ENCODE measurements at places on chromosomes 7 and 10.
A peak's percentile ranks its signal among the peaks of the same experiment; 100 is the strongest.

DNA sequence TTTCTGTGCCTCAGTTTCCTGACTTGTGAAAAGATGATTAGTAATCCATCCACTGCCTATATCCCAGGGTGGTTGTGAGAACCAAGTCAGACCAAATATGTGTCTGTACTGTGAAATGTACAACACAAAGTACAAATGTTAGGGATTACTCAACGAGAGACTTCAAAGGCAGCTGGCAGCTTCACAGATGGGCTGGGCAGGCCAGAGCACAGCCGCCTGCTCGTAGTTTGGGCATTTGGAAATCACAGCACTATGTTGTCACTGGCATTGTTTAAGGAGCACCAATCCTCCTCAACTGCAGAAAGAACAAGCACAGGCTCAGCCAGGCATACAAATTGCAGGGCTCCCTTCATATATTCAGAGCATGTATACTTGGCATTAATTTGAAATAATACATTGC lies 64.5 kb upstream of the C10orf90 start:
- no peak for DNase-seq

- no peak for DNase-seq
Observed at GRCh38 chr10:42767906-42768305, 14.7 kb upstream of the BMS1 start.

DNA sequence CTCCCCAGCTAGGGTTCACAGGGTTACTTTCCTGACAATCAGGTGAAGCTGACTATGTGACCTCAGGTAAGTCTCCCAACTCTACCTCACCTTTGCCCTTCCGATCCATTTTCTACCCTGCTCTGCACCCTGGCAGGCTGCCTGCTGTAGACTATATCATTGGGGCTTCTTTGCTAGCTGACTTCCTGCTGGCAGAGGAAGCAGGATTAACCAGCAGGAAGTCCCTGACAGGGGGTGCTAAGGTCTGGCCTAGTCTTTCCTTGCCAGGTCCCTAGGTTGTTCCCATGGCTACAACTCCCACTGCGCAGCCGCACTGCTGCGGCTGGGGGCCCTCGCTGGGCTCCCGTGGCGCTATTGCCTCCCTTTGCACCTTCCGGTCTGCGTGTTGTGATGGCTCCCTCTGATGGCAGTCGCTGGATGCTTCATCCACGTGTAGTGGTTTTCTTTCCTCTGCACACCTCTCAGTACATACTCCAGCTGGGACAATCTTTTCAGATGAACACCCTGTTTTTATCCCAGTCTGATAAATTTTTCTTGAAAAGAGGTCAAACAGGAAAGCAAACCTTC lies 365.9 kb downstream of the REEP3 start:
- no peak for DNase-seq

GRCh38 chr7:10657201-10657600 lies 316.5 kb upstream of the PHF14 start:
- DNase-seq, result no peak

DNA sequence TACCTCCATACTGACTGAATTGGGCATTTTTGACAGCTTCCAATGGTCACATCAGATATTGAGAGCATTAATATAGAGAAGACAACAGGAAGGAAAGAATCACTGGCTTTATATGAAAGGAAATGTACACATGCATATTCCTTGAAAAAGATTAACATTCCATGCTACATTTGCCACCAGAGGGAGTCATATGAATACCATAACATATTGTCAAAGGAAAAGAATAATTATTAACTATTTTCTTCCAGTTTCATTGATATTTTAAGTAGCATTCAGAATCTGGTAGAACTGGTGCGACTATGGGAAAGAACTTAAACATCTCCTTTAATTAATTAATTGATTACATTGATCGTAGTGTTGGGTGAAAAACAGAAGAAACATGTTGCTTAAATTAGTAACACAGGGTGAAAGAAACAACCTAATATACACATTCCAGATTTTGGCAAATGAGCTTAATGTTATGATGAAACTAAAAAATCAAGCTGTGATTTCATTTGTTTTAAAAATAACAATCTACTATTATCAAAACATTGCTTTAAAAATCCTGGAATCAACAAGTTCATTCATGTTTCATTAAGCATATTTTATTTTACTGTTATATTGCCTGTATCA lies 71.5 kb downstream of the GPR85 start:
- DNase-seq, result peak; percentile 73

DNA sequence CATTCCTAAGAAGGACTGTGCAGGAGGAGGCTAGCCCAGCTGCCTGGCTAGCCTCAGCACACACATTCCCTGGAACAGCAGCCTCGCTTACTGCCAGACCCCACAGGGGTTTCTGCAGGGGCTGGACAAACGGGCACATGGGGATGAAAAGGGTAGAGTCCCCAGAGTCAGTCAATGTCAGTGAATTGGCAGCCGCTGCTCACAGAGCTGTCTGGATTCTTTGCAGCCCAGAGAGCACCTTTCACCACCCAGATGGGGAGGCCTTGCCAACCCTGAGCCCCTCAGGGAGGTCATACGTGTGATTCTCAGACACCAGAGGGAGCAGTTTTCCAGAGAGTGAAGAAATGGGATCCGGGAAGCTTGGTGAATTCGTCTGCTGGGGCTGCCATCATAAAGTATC lies 143.3 kb downstream of the KCNMA1 start:
- no peak for DNase-seq

DNA sequence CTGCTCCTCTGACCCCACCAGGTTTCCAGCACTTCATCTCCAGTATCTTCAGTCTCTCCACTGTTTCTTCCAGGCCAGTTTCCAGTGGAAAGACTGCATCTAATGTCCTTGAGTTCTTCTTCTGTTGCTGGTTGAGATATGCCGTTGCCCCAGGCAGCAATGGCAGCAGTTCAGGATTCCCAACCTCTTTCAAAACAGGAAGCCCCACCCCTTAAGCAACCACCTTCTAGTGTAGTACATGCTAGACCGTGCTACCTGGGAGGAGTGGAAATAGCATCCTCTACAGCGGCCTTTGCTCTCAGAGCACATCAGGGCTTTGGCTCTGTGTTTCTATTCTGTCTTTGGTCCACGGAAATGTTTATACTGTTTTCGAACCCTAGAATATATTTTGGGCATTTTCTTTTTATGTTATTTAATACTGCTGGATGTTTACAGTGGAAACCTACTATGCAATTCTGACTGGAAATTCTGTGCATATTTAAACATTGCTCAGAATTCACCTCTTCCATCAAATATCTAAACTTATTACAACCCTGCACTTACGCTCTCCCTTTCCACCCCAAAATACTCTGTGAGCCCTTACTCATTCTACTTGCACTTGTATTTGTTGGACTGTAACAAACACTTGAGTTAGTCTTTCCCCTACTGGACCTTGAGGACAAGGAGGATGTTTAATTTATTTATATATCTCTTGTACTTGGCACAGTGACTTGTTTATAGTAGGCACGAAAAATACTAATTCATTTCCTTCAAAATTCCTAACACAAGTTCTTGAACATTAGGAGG lies 8.5 kb upstream of the BPGM start:
- DNase-seq, result no peak

DNA sequence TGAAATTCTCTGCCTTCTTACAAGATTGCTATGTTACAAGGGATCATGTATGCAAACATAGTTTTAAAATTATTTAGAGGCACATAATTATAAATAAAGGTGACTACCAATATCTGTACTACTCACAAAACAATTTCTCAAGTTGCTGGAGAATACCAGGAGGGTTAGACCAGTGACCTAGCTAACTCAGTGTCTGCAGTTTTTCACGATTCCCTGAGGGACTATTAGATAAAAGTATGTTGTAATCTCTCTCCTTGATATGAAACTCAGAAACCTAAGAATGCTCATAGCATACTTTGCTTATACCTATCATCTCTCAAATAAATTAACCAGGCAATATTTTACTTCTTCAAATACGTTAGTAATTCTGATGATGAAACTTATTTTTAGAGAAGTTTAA lies 534.0 kb upstream of the ANKRD30A start:
- DNase-seq, result no peak

GRCh38 chr7:34260279-34260678 lies 354.9 kb downstream of the BMPER start:
- peak; percentile 76 for DNase-seq

- peak; percentile 35 for DNase-seq
Observed at GRCh38 chr7:48337012-48337621, 165.9 kb downstream of the ABCA13 start.

DNA sequence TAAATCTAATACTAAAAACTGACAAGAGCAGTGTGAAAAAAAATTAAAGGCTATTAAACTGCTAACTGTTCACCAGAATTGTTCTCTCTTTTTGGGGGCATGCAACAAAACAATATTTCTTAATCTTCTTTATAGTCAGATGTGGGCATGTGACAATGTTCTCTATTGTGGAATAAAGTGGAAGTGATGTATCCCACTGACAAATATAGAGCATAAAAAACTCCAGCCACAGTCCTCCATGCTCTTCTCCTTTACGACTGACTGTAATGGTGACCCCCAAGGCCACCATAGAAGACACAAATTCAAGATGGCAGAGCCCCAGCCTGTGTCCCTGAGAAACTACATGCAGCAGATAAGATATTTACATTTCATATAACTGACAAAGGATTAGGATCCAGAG lies 11.6 kb upstream of the CCDC6 start:
- DNase-seq, result no peak

GRCh38 chr10:71239946-71240795 lies 27.8 kb downstream of the UNC5B start:
- DNase-seq, result no peak

GRCh38 chr10:118714366-118714765 lies 40.4 kb downstream of the CACUL1 start:
- DNase-seq, result no peak

GRCh38 chr7:151631570-151631952 lies 111.9 kb upstream of the RHEB start:
- DNase-seq, result peak; percentile 76

GRCh38 chr7:74587435-74588126 lies 69.9 kb upstream of the GTF2I start:
- DNase-seq, result peak; percentile 77

DNA sequence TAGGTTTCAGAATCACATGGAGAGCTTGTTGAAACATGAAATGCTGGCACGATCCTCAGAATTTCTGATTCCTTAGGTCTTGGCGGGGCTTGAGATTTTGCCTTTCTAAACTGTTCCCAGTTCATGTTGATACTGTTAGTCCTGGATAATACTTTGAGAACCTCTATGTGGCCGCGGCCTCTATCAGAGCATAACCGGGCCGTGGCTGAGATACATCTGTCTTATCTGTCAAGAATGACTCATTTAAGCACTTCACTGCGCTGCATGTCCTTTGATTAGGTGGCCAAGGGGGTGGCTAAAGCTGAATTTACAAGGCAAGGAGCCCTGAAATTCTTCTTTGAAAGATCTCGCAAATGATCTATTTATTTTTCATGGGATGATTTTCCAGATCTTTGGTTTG lies 66.9 kb downstream of the GALNT17 start:
- DNase-seq, result no peak

DNA sequence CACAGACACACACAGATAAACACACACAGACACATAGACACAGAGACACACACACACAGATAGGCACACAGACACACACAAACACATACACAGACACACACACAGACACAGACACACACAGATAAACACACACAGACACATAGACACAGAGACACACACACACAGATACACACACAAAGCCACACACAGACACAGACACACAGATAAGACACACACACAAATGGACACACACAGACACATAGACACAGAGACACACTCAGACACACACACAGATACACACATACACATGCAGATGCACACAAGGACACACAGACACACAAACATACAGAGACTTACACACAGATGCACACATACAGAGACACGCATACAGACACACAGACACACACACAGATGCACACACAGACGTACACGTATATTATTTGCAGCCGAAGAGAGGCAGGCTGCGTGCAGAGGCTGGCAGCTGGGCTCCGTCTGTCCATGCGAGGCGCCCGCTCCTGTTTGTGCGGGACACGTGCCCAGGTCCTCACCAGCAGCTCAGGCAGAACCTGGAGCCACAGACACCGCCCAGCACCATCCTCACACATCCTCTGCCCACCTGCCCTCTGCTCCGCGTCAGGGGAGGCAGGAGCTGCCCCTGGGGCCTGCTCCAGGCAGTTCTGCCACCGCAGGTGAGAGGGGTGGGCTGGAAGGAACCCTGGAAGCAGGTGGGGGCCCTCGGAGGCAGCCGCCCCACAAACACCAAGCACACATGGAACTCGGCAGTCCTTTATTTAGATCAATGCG lies 1.2 kb downstream of the CALML5 start:
- DNase-seq, result no peak

DNA sequence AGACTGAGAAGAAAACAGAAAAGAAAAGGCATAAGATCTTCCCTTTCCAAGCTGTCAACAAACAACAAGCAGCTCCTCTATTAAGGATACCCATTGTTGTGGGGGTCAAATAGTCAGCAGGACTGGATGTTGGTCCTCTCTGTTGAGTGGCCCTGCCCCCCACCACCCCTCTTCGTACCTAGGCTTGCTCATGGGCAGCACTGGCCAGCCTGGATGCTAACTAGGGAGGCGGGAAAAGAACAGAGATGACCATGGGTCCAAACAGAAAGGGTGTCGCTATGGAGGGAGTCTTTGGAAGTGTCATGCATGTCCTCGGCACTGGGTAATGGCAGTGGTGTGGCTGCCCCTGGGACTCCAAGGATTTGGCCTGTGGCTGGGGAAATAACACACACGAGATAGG lies 45.6 kb downstream of the SPDYE5 start:
- DNase-seq, result no peak

DNA sequence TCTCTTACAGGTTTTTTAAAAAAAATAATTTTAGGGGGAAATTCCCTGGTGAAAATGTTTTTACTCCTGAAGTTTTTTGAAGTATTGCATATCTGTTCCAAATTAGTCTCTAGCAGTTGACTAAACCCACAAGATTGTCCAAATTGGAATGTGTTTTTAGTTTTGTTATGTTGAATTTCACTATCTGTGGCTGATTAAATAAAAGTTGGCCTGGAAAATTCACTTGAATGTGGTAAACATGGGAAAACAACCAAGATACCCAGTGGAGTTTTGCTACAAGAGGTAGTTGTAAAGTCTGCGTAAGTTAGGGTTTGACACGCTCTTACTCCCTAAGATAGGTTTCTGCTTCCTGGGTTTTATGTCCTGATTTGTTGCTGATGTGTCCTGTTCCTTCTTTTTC lies 3.3 kb downstream of the TSGA13 start:
- no peak for DNase-seq

- no peak for DNase-seq
Observed at GRCh38 chr10:22541900-22542299, 172.5 kb downstream of the PIP4K2A start.

GRCh38 chr10:63614371-63614891 lies 93.2 kb downstream of the REEP3 start:
- no peak for DNase-seq

- no peak for DNase-seq
Observed at GRCh38 chr10:80196950-80197315, 8.4 kb downstream of the ANXA11 start.

DNA sequence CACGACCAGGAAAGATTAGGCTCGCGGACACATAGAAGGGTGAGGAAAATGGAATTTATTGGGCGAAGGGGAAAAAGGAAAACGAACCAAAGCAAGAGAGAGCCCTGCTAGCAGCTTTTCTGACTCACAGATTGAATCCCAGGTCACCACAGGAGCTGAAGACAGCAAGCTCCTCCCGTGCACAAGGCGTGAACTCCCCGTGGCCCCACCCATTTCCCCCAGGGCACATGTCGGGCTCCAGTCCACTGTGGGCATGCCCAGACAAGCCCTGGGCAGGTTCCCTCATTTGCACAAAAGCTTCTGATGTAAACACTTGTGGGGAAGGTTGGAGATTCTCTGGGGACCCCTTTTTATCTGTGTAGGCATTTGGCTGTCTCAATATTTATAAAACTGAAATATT lies 582.4 kb downstream of the SUGCT start:
- DNase-seq, result peak; percentile 51

GRCh38 chr7:26631601-26632000 lies 232.8 kb downstream of the SKAP2 start:
- no peak for DNase-seq
